ENCODE measurements at places on chromosomes 16 and 17.

- no peak for DNase-seq
- no peaks in the 10 kb centered on the region for H3K4me1 ChIP-seq
- H3K4me3 ChIP-seq, result no peak overlapping the region
- peaks cover 36% of the 10 kb centered on the region for H3K27me3 ChIP-seq
Observed at GRCh38 chr17:16515933-16516332, 23.9 kb upstream of the LRRC75A start.

GRCh38 chr17:50165066-50165465 is 739 bp upstream of the SGCA start:
- DNase-seq, result no peak
- H3K27ac ChIP-seq, result peak overlapping the region; percentile 9
- no peak overlapping the region for H3K4me3 ChIP-seq
- peaks cover 43% of the 10 kb centered on the region for H3K4me1 ChIP-seq
- H3K36me3 ChIP-seq, result peaks cover 3% of the 10 kb centered on the region

DNA sequence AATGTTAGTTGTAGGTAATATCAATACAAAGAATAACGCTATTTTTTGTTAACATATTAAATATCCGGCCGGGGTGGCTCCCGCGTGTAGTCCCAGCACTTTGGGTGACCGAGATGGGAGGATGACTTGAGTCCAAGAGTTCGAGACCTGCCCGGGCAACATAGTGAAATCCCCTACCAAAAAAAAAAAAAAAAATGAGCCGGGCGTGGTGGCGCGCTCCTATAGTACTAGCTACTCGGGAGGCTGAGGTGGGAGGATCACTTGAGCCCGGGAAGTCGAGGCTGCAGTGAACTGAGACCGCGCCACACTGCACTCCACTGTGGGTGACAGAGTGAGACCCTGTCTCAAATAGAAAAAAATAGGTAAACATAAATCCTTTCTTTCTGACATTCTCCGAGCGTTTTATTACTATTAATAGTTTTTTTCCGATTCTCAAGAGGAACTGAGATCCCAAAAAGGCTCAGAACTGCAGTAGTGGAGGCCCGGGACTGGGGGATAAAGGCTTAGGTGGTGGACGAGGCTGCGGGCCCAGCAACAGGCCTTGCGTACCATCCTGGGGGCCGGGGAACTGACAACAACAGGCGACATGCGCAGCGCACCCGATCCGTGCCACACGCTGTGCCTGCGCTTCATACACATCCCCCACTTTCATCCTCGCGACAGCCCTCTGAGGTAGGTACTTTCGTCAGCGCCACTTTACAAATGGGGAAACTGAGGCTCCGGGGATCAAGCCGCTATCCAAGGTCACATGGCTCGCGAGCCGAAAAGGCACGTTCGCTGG is 919 bp downstream of the N4BP1 start:
- peak; percentile 46 for DNase-seq
- H3K36me3 ChIP-seq, result peaks cover 10% of the 10 kb centered on the region
- H3K4me1 ChIP-seq, result peaks cover 42% of the 10 kb centered on the region
- peak overlapping the region; percentile 90 for H3K4me3 ChIP-seq
- no peaks in the 10 kb centered on the region for H3K27me3 ChIP-seq

- H3K27me3 ChIP-seq, result no peaks in the 10 kb centered on the region
- peak overlapping the region; percentile 98 for H3K27ac ChIP-seq
- peak overlapping the region; percentile 93 for H3K4me3 ChIP-seq
- peaks cover 32% of the 10 kb centered on the region for H3K36me3 ChIP-seq
Observed at GRCh38 chr17:46192189-46192438, 1.1 kb downstream of the KANSL1 start.

DNA sequence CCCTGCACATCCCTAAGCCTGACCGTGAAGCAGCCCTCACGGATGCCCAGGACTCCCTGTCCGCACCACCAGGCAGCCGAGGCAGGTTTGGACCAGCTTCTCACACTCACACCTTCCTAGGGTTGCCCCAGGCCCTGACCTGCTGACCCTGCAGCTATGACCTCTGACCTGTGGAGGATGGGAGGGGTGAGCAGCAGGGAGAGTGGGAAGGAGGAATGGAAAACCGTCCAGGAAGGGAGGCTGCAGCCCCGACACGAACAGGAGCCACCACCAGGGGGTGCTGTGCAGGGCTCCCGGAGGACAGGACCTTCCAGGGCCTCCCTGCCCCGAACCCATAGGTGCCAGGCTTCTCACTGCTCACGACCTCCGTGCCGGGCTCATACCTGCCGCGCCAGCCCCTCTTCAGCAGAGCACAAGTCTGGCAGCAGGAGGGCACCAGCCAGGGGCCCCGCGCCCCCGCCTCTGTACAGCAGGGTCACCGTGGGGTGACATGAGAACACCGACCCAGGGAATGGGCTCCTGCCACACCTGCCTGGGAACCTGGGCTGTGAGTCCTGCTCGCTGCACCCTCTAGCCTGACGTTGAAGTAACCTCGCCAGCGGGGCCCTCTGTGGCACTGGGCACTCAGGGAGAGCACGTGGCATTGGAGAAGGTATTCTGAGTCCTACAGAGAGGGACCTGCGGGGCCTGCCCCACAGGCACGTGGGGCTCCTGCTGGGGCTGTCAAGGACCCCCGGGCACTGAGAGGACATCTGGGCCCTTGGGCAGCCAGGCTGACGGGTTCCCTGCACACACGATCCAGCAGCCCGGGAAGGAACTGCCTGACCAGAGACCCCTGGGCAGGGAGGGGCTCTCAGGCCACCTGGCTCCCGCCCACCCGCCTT is 37.6 kb downstream of the CTU2 start:
- H3K27ac ChIP-seq, result no peak overlapping the region
- H3K4me1 ChIP-seq, result peaks cover 14% of the 10 kb centered on the region
- peaks cover 1% of the 10 kb centered on the region for H3K36me3 ChIP-seq
- no peak overlapping the region for H3K4me3 ChIP-seq
- DNase-seq, result peak; percentile 70
- H3K27me3 ChIP-seq, result no peaks in the 10 kb centered on the region

DNA sequence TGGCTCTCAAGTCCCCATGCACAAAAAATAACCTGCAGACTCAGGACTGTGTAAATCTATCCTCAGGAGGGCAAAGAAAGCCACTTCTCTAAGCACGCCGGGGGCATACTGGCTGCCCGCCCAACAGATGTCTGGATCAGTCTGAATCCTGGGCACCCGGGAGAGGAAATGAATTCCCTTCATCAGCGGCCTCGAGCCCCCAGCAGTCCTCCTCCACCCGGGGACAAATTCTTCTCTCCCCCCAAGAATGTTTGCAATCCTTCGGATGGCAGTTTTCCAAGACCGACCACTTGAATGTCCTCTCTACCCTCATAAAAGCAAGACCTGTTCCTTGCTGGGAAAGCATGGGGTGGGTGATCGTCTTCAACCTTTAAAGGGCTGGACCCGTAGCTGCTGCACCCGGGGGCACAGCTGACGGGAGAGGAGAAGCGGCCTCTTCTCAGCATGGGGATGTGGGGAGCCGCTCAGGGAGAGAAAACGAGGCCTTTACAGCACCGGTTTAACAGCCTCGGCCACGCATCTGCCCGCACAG is 9.4 kb upstream of the MAP2K3 start:
- H3K27me3 ChIP-seq, result no peaks in the 10 kb centered on the region
- peak overlapping the region; percentile 85 for H3K4me3 ChIP-seq
- H3K36me3 ChIP-seq, result no peaks in the 10 kb centered on the region
- peaks cover 27% of the 10 kb centered on the region for H3K4me1 ChIP-seq

DNA sequence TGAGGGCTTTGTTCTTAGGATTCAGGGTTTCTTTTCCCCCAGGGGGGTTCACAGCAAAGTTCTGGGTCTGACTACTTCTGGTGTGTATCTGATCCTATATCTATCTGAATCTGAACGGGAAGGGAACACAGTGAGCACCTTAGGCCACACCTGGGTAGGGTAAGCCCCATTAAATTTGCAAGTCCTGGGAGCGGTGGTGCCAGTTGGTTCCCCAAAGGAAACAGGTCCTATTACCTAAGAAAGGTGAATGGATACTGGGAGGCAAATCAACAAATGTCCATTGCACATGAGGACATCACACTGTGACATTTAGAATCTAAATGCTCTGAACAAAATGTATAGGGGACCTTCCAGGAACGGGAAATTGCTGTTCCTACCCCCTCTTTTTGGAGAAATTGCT is 54.6 kb downstream of the BMERB1 start:
- H3K4me1 ChIP-seq, result peaks cover 43% of the 10 kb centered on the region
- peak overlapping the region; percentile 90 for H3K27ac ChIP-seq
- DNase-seq, result no peak
- no peaks in the 10 kb centered on the region for H3K27me3 ChIP-seq
- H3K4me3 ChIP-seq, result no peak overlapping the region

DNA sequence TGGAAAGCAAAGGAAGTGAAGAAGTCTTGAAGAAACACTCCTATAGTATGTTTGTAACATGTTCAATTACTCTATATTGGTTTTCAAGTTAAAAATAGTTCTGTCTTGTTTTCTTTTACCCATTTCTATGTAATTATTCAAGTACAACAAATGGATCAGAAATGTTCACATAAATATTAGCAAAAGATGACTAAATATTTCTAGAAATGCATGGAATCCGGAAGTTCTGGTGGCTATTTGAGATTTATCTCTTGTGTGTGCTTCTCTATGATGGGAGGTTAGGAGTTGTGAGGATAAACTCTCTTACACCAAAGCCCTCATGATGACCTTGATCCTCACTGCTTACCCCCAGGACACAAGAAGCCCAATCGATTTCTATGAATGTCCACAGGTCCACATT is 237.5 kb downstream of the CDH8 start:
- no peaks in the 10 kb centered on the region for H3K36me3 ChIP-seq
- no peak overlapping the region for H3K4me3 ChIP-seq
- no peaks in the 10 kb centered on the region for H3K4me1 ChIP-seq
- no peaks in the 10 kb centered on the region for H3K27me3 ChIP-seq

DNA sequence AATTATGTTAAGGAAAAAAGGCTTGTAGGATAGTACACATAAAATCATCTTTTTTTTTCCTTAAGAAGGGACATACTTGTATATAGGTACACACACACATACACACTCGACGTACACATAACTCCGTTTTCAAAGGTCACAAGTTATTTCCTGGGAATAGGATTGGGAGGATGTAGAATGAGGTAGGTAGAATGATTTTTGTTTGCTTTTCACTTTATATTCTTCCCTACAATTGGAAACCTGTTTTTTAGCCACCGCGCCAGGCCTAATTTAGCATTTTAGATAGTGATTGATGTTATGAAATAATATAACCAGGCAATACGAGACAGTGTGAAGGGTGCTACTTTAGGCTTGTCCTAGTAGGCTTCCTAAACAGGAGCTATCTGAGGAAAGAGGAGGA is 1.8 kb upstream of the HAPSTR1 start:
- H3K27me3 ChIP-seq, result peaks cover 4% of the 10 kb centered on the region
- peaks cover 20% of the 10 kb centered on the region for H3K36me3 ChIP-seq
- H3K27ac ChIP-seq, result peak overlapping the region; percentile 98
- DNase-seq, result no peak

DNA sequence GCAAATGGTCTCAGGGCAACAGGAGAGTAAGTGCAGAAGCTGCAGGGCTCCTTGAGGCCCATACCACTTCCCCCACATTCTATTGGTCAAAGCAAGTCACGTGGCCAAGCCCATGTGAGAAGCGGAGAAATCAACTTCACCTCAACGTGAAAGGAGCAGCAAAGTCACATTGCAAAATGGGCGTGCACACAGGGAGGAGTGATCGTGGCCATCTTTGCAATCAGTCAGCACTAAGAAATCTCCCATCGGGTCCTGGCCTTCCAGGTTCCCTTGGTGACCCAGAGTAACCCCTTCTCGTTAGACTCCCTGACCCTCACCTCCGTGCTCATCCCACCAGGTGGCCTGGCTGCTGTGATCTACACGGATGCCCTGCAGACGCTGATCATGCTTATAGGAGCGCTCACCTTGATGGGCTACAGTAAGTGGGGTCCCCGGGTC is 38.0 kb downstream of the SLC5A11 start:
- no peaks in the 10 kb centered on the region for H3K36me3 ChIP-seq

GRCh38 chr17:57722704-57723043 is 22.4 kb downstream of the CCDC182 start:
- H3K36me3 ChIP-seq, result no peaks in the 10 kb centered on the region
- no peak overlapping the region for H3K27ac ChIP-seq
- peaks cover 2% of the 10 kb centered on the region for H3K4me1 ChIP-seq

- no peak for DNase-seq
- H3K36me3 ChIP-seq, result peaks cover under 1% of the 10 kb centered on the region
- H3K4me1 ChIP-seq, result peaks cover 40% of the 10 kb centered on the region
- H3K27me3 ChIP-seq, result no peaks in the 10 kb centered on the region
- no peak overlapping the region for H3K4me3 ChIP-seq
Observed at GRCh38 chr16:56355221-56355620, 70.1 kb downstream of the AMFR start.
